Fibroblast of the conjunctiva (primary cell): ENCODE measurements at places on chromosomes 1 and 21.

DNA sequence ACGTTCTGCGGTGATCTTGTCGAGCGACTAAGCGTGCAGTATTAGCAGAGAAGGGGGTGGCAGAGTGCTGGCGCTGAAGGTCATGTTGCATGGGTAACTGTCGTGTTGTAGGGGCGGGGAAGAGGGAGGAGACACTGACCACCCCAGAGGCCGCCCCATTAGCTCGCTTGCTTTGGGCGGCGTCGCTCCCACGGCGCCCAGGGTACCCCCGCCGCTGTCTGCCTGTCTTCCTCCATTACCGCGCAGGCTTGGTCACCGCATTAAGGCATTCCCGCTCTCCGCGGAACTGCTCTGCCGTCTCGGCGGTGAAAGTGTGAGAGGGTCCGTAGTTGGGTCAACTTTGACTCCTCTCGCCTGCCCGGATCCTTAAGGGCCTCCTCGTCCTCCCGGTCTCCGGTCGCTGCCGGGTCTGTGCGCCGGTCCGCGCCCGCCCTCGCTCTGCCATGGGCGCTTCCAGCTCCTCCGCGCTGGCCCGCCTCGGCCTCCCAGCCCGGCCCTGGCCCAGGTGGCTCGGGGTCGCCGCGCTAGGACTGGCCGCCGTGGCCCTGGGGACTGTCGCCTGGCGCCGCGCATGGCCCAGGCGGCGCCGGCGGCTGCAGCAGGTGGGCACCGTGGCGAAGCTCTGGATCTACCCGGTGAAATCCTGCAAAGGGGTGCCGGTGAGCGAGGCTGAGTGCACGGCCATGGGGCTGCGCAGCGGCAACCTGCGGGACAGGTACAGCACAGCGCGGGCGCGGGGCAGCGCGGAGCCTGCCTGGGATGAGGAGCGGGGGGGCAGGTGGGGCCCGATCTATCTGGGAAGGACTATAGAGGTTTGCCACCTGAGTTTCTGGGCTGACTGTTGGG is at the start of gene MTARC2:
MTARC2 (plus strand) TSS at position 234 of the 846 bp plus-strand sequence; CDS start at position 444, 210 bp downstream.
- DNase-seq = peak; percentile 40

GRCh38 chr1:24714859-24715520 is 30.3 kb upstream of the CLIC4 start:
- DNase-seq = no peak

DNA sequence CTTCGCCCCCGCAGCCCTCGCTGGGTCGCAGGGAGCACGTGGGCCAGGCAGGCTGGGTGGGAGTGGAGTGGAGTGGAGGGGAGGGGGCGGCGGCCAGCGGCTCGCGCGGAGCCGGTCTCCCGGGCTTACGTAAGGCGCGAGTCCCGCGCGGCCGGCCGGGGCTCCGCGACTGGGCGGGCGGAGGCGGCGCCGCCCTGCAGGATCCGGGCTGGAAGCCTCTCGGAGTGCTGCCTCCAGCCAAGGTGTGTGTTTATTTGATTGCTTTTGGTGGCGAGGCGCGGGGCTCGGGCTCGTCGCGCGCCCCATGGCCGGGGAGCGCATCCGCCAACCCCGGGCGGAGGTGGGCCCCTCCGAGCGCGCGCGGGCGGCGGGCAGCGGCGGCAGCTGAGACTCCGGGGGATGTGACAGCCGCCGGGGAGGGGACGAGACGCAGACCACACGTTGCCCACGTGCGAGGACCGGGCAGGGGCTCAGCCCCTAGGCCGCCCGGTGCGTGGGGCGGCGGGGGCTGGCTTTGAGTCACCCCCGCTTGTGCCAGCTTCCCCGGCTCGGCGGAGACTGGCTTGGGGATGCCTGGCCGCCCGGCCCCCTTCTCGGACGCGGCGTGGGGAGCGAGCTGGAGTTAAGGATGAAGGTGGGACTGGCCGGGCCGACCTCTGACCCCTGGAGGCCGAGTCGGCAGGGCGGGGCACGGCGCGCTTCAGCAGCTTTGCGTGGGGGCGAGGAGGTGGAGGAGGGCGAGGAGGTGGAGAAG is 402 bp upstream of the AK4 start:
- DNase-seq = no peak

- DNase-seq = no peak
Measured at GRCh38 chr1:180616439-180616838, 15.4 kb upstream of the XPR1 start.

- DNase-seq = no peak
Measured at GRCh38 chr1:195188821-195189220, 1419.4 kb downstream of the KCNT2 start.

DNA sequence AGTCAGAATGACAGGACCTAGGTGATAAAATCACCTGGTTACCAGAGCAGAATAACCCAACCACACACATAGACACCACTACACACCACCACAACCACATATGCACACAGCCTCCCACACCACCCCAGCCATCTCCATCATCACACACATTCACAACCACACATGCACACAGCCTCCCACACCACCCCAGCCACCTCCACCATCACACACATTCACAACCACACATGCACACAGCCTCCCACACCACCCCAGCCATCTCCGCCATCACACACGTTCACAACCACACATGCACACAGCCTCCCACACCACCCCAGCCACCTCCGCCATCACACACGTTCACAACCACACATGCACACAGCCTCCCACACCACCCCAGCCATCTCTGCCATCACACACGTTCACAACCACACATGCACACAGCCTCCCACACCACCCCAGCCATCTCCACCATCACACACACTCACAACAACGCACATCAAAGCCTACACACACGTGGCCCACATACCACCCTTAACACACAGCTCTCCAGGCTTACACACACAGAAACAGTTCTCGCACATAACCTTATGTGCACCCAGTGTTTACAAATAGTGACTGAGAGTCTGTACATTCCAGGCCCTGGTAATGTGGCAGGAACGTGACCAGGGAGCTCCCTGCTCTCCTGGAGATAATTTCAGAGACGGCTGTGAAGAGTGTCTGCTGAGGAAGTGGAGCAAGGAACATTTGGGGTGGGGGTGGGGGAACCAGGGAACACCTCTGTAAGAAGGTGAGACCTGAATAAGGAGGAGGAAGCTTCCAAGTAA is 3.3 kb upstream of the GJB3 start:
- no peak for DNase-seq

DNA sequence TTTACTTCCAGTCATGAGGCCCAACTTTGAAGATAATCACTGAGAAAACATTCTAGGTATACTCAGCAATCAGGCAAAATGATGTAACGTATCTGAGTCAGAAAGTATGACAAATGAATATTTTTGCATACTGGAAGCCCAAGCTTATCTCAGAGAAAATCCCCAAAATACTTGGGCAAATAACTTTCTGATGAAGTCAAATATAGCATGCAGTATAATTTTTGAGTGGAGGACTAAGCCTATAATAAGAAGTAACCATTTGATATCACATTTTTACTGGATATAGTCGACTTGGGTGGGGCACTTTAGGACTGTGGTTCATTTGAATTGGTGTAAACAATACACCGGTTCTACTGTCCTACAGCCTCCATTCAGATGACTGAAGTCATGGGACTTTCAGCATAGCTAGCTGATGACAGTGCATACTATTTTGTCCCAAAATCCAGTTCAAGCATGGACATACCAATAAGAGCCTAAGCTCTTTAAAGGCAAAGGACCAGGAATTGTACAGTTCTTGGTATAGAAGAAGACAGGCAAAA is 2.3 kb upstream of the GADD45A start:
- no peak for DNase-seq

- DNase-seq = no peak
Measured at GRCh38 chr1:30250984-30251850, 472.2 kb downstream of the MATN1 start.
